T follicular helper cell (primary cell): ENCODE measurements at places on chromosomes 1 and 21.

GRCh38 chr1:157092831-157093230 is 6.8 kb downstream of the ETV3L start:
- no peak for DNase-seq

DNA sequence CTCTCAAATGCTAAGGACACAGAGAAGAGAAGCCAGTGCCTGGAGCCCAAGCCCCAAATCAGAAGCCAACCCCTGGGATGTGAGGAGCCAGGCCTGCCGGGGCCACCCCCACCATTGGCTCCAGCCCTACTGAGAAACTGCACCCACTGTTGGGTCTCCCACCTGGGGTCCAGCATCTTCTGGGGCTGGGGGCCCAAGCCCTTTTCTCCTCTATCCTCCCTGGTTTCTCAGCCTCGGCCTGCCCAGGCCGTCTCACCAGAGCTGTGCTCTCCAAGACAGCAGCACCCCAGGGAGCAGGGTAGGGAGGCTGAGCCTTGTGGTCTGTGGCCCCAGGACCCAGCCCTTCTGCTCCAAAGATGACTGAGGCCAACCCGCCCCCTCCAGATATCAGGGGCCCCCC is 37.9 kb downstream of the SDC3 start:
- DNase-seq = no peak

DNA sequence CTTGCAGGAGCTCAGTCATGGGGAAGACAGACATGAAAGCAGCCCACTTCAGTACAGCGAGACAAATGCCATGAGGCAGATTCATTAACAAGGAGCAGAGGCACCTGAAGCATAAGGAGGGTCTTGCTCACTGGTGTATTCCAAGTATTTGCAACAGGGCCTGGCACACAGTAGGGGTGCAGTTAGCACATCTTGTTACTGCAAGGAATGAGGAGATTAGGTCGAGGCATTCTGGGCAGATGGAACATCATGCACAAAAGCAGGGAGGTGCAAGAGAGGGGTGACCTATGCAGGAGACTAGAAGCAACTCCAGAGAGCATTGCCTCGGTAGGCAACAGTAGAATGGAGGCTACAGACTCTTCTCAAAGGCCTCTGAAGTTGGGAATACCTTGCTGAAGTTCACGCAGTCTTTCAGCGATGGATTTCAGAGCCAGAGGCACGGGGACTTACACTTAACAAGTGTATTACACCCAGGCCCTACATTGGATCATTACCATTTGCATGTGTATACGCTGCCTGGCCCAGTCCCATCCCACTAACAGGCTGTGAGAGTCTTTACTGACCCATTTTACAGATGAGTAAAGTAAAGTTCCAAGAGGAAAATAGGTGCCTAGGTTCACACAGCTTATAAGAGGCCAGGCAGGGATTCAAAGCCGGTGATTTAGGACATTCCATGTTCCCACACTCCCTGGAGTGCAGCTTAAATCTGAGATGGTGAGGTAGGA is 82.1 kb downstream of the TRABD2B start:
- DNase-seq = no peak

DNA sequence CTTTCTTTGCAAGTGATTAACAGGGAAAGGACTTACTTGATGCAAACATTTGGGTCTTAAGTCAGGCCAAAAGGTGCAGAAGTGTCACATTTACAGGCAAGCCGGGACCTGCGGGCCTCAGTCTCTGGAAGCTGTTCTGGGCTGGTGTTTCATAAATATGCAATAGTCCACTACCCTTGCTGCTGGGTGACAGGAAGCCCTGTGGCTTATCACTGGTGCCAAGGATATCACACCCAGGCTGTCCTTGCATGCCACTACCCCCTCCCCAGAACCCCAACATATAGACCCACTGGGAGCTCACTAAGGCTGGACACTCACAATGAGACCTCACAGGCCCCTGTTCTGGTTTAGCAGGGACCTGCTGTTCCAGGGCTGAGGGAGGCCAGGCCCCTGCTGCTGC is 3.4 kb upstream of the LEFTY2 start:
- DNase-seq = no peak

GRCh38 chr1:24557711-24558131 is 1.8 kb downstream of the NCMAP start:
- no peak for DNase-seq

- DNase-seq = no peak
Observed at GRCh38 chr1:206554701-206555472, 47.6 kb downstream of the RASSF5 start.

GRCh38 chr21:30430170-30430655 is at the start of gene KRTAP13-4:
KRTAP13-4 (plus strand) TSS chr21:30430220; CDS start chr21:30430276, 56 bp downstream.
- DNase-seq = no peak

GRCh38 chr1:213242883-213243282 is 191.8 kb downstream of the RPS6KC1 start:
- no peak for DNase-seq

DNA sequence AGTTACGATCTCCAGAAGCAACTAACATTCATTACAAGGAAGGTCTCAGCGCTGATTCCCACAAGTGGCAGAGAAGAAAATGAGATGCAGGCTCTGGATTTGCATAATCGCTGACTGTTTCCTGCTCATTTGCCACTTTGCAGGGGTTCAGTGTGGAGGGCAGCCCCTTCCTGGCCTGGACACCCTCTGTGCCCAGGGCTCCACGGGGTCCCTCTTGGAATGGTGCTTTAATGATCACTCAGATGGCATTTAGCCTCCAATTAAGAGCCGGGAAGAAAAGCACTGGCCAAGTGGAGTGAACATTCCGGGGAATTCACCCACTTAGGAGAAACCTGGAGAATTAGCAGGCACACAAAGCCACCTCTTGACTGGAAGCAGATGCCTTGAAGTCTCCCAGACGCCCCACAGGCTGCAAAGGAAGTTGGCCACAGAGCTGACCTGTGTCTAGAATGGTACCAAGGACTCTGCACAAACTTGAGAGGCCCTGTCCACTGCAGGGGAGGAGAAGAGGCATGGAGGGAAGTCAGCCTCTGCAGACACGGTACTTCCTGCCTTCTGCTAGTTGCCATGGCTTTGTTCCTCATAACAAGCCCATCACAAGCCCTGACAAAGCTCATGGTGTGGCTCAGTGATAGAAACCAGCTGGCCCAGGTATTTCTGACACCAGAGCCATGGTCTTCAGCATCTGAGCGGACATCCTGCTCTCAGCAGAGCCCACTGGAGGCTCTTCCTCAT is 157.2 kb downstream of the KAZN start:
- no peak for DNase-seq

DNA sequence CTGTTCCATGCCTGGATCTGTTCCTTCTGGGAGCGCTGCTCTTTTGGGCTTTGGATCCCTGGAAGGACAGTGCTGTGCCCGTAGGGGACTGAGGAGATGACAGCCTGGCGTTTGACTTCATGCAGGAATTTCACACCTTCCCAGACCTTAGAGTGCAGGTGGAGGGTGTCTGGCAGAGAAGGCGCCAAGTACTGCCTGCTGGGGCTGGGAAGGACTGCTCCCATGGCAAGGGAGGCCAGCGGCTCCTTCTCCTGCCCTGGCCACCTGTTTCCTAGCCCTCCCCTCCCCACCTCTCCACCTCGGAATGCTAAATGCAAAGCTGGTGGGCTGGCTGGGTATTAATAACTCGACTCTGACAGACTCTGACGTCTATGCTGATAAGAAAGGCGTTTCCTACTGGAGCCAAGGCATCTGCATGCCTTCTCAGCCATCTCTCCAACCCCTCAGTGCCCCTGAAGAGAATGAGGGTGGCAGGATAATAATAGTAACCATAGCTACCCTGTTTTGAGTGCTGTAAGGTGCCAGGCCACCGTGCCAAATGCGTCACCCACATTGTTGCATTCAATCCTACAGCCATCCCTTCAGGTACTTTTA is 17.5 kb upstream of the PDIK1L start:
- no peak for DNase-seq

- no peak for DNase-seq
Observed at GRCh38 chr1:41509270-41509671, 24.8 kb upstream of the EDN2 start.
